ENCODE measurements at places on chromosomes 3 and 15.

DNA sequence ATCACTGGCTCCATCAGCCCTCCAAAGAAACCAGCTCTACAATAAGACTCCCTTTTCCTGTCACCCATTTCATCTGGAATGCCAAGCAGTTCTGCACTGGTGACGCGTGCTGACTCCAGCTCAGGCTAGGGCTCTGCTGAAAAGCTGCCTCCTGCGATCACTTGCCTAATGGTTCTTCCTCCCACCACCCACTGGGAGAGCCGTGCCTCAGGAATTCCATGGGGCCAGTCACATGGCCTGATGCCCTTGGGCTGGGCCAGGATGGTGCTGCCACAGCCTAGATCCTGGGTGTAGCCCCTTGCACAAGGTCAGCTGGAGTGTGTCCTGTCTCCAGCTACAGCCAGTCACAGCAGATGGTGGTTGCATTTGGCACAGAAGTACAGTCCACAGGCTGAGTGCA lies 98.9 kb downstream of the DNAJB8 start:
- no peak for DNase-seq

DNA sequence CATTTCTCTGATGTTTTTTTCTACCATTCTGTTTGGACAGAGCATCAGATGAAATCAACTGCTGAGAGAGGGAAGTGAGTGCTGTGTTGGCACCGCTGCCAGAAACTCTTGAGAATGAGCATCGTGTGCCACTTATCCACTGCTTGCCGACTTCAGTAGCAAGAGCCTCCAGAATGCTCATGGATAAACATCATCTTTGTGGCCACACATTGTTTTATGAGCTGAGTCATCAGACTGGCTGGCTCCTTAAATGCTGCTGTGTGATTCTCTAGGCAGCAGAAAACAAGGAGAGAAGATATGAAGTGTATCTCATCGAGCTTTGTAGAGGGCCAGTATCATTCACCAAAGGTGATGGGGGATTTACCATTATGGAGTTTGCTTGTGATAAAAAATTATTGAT lies 3.4 kb upstream of the DOCK3 start:
- DNase-seq = no peak

GRCh38 chr3:9679476-9680080 lies 24.1 kb upstream of the CPNE9 start:
- DNase-seq = no peak

- DNase-seq = no peak
Measured at GRCh38 chr3:177835917-177836316, 638.6 kb upstream of the TBL1XR1 start.

- no peak for DNase-seq
Measured at GRCh38 chr3:71874618-71875017, 89.7 kb upstream of the PROK2 start.

GRCh38 chr3:74564560-74564959 lies 49.9 kb downstream of the CNTN3 start:
- no peak for DNase-seq

Measured in activated CD8-positive, alpha-beta memory T cell treated with anti-CD3 and anti-CD28 coated beads for 1 hour (primary cell).